T1000 (cell line): ENCODE measurements at places on chromosomes 6 and 20.
A peak's percentile ranks its signal among the peaks of the same experiment; 100 is the strongest.

DNA sequence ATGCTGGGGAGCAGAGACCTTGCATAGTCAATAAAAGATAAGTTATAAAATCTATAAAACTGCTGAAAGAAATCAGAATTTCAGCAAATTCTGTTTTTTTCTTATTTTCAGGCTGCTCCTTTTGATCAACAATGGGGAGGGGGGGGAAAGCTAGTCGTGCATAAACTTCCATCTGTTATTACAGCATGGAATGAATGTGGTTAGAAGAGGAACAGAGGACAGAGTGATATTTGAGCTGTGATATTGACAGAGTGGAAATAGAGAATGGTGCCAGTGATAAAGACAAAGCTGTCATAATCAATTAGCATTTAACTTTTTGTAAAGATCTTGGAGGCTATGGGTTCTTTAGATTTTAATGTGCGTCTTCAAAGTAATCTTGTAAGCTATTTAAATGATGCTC lies 43.4 kb upstream of the QKI start:
- DNase-seq = no peak

GRCh38 chr6:35140639-35141006 lies 516 bp downstream of the TCP11 start:
- DNase-seq = no peak

GRCh38 chr6:150567380-150567779 lies 32.3 kb upstream of the PLEKHG1 start:
- DNase-seq = no peak

DNA sequence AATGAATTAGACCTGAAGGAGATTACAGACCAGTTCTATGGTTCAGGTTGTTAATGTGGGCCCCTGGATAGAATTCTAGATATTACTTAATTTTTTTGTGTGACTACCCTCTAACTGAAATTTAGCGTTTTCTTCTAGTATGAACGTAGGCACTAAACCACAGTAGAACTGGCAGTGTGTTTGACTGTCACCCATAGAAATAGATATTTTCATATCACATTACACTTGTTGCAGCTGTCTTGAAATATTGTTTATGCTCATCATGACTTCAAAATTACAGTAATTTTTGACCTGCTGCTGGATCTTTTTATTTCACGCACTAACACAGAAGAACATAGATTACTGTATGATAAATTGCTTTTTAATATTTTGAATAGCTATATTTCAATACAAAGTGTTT lies 31.6 kb downstream of the E2F3 start:
- DNase-seq = no peak

GRCh38 chr6:96645106-96645505 lies 82.2 kb downstream of the FHL5 start:
- no peak for DNase-seq

DNA sequence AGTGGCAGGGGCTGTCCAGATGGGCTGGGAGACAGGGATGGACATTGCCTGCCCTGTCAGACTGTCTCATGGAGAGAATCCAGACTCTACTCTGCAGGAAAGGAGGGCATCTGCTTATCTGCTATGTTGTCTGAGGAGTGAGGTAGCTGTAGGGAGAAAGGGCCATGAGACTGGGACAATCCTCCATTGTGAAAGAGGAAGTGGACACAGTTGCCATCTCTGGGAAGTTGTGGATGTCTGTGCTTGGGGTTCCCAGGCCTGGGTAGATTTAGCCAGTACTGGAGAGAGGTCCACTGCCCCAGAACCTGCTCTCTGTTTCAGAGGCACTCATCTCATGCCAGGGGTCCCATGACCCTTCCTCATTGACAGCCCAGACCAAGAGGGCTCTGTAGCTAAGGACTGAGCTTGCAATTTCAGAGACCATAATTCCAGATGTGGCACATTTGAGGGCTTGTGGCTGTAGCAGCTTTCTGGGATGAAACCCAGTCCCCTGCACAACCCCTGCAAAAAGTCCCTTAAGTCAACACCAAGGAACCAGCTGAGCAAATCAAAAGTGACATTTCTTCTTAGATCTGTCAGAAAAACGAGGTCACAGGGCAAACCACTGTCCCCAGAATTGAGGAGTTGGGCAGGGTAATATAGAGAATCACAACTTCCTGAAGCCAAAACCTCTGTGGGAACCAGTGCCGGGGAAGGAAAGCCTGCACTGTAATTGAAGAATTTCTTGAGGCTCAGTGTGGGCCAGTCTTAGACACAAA lies 4.1 kb upstream of the SIRPG start:
- DNase-seq = no peak

DNA sequence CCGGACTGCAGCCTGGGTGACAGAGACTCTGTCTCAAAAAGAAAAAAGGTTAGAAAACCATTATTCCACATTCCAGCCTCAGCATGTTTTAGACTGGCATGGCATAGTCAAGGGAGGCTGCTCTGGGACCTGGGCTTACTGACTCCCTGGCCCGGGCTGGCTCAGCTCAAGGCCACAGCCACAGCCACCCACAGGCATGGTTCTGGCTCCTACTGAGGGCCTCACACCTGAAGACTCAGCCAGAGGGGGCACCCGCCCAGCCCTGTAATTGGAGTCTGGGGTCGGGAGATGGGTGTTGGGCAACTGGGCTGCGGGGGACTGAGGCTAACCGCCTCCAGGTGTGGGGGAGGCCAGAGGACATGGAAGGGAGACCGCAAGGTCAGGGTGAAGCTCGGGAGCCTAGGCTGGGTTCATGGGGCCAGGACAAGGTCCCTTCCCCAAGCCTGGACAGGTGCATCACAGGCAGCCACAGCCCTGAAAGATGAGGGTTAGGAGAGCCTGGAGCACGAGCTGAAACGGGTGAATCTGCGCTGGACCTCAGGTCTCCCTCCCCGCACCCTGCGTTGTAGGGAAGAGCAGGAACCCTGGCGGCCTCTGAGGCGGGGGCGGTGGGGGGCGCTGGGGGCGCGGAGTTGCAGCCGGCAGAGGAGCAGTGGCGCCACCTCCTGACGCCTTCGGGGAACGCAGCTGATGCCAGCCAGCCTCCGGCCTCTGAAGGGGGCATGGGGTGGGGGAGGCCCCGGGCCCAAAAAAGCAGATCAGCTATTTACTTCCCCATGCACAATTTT lies 67.7 kb upstream of the SRSF6 start:
- DNase-seq = no peak

DNA sequence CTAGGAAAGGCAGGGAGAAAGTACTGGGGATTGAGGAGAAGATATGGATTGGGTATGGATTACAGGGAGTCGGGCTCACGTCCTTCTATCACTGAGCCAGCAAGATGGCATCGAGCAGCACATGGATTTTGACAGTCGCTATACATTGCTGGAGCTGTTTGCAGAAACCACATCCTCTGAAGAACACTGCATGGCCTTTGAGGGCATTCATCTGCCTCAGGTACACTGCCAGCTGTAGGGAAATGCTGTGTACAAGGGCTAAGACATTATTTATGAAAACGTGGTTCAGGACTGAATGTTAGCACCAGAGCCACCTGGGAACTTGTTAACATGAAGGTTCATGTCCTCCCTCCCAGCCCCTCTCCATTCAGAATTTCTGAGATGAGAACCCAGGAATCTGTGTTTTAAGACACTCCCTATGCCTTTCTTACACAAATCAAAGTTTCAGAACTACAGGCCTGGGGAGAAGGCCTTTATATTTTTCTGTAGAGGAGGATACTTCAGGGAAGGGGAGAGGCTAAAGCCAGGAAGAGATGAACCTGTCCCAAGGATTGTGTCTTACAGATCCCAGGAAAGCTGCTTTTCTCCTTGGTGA lies 3.5 kb downstream of the CUL9 start:
- no peak for DNase-seq

- DNase-seq = no peak
Measured at GRCh38 chr6:17601386-17601703, 1.2 kb downstream of the FAM8A1 start.

- DNase-seq = peak; percentile 8
Measured at GRCh38 chr6:21033575-21034026, 499.3 kb downstream of the CDKAL1 start.

DNA sequence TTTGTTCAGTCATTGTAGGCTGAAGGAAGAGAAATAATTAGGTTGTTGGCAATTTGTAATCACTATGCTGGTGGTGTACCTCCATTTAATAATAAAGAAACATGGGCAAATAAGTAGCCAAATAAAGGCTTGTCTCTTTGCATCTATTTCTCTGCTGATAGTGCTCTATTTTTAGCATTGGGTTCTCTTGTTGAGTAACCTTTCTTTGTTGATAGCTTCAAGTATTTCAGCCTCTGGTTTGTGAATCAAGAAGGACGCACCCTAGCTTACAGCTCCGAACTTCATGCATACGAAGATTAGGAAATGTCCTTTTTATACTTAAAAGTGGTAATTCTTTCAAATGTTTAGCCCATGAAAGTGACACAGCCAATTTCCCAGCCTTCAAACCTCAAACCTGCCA lies 2.6 kb downstream of the PPP1R14C start:
- no peak for DNase-seq

DNA sequence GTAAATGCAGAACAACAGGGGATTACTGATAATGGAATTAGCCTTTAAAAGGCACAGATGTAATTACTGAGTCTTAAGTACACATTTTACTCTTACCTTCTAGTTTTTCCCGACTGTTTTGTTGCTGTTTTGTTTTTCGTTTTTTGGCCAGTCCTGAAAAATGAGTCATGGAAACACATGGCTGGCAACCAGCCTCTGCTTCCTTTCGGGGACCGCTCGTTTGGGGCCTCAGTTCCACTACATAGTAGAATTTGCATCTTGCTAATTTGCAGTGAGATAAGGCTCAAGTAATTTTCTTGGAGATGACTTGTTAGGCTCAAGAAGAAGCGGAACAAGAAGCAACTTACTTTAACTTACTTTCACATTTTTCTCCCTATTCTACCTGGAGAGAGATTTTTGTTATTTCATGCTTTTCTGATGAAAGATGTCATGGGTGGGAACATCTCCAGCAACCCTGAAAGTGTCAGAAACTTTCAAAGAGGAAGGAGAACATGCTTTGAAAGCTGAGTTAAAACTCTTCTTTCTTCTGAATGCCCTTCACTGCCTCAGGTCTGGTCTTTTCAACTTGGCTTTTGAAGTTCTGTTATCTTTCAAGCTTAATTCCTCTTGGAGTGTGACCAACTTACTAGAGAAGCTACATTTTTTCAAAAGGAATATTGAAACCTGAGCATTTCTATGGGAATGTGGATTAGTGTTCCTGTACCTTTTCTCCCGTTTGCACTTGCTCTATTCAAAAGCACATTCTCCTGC lies 71.5 kb upstream of the HDAC2 start:
- no peak for DNase-seq

- peak; percentile 63 for DNase-seq
Measured at GRCh38 chr6:3251462-3252314, 7.1 kb upstream of the PSMG4 start.

DNA sequence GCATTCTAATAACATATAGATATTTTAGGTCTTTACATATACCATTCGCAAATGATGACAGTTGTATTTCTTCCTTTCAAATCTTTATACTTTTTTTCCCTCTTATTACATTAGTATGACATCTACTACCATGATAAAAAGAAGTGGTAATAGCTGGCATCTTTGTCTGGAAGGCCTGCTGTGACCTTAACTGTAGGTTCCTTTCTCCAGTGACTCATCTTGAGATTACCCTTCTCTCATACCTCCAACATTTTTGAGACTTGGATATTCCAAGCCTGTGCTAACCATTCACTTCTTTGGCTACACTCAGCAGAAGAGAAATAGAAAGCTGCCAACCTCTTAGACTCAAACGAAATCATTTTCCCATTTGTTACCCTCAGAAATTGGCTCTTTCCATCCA lies 30.3 kb downstream of the ZKSCAN8 start:
- no peak for DNase-seq

GRCh38 chr6:20746024-20746423 lies 211.8 kb downstream of the CDKAL1 start:
- DNase-seq = no peak

DNA sequence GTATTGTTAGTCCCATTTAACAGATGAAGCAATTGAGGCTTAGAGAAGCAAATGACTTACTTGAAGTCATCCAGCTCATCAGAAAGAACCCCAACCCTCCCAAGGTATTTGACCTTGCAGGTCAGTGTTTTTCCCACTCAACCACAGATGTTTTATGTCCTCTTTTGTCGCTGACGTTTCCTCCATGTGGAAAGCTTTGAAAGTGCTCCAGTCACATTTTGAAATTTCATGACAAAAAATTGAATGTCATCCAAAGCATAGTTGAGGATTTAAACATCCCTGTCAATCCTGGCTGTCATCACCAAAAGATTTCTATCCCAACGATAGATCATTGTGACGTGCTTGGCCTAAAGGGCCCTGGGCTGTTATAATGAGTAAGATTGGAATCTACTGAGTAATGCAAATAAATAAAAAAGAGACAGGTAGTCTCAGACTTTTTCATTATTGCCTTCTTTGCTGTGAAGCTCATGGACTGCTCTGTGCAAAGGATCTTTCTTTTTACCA lies 102.7 kb downstream of the TSHZ2 start:
- no peak for DNase-seq

DNA sequence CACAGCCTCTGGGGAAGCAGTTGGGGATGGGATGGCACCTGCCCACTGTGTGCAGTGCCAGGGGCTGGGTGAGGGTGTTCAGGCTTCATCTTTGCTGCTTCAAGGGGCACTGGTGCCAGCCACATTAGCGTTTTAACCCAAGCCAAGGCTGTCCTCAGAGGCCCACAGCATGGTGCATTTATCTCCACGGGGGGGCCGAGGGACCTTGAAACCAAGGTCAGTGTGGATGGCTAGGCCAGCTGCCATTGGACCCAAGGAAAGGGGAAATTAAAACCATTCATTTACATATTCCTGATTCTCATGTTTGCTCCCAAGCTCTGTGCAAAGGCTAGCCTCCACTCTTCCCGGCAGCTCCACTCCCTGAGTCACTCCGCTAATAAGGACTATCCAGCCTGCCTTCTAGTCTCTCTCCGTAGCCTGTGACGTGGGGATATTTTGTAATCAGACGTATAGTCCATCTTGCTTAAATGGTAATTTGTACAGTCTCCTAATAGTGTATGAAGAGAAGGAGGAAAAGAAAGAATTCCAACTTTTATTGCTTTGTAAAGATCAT lies 197.1 kb downstream of the CDH4 start:
- DNase-seq = no peak

DNA sequence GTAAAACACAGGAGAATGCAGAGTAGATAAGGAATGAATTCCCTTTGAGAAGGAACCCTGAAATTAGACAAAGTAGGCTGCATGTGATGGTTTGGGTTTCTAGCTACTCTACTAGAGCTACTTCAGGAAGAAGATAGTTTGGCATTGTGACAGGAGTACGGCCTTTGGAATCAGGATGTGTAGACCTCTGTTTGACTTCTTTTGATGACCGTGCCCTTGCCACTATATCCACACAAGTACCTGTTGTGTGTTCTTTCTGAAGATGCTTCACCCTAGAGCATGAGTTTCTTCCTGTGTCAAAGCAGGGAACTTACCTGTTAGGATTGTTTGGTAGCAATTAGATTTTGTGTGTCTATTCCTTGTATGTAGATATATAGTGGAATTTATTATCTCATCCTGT lies 41.7 kb downstream of the CD2AP start:
- DNase-seq = no peak
